Immature natural killer cell (primary cell): ENCODE measurements at places on chromosomes 13 and 19. TPM values are rescaled to one million over a fixed set of nuclear protein-coding genes. Genes with fewer than 3 reads are reported as not detected.

Gene PRR20A
- not detected for polyA plus RNA-seq

GRCh38 chr19:7833225-7834099 is 3.4 kb downstream of the EVI5L start:
- H3K36me3 ChIP-seq: no peaks in the 10 kb centered on the region
- no peak overlapping the region for H3K4me3 ChIP-seq
- H3K4me1 ChIP-seq: peaks cover 19% of the 10 kb centered on the region
- no peak overlapping the region for H3K27ac ChIP-seq

- peaks cover under 1% of the 10 kb centered on the region for H3K4me1 ChIP-seq
- no peaks in the 10 kb centered on the region for H3K36me3 ChIP-seq
- no peak overlapping the region for H3K4me3 ChIP-seq
- peaks cover 4% of the 10 kb centered on the region for H3K27me3 ChIP-seq
- H3K27ac ChIP-seq: no peak overlapping the region
- DNase-seq: no peak
These were observed 245.4 kb upstream of the SPRY2 start for GRCh38 chr13:80586356-80586755.

DNA sequence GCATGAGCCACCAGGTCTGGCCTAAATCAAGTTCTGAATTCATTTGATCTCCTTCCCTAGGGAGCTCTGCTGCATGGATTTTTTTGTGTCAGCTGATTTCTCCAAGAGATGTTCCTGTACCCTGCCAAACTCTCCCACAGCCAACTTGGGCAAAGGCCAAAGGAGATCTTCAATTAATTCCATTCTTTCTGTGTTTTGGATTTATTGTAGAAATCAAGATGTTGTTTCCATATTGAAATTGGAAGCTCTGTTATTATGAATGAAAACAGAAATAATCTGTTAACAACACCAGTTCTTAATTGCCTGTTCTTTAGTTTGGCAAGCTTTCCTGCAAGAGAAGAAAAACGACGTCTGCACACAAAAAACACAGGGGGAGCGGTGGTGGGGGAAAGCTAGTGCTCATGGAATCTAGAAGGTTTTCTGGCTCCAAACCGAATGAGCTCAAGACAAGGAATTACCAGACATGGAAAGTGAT is 86.5 kb upstream of the ABCC4 start:
- no peak for DNase-seq
- H3K4me1 ChIP-seq: no peaks in the 10 kb centered on the region
- H3K4me3 ChIP-seq: no peak overlapping the region
- no peak overlapping the region for H3K27ac ChIP-seq

- no peaks in the 10 kb centered on the region for H3K4me1 ChIP-seq
- no peak overlapping the region for H3K4me3 ChIP-seq
- peaks cover 18% of the 10 kb centered on the region for H3K27me3 ChIP-seq
- no peak overlapping the region for H3K27ac ChIP-seq
- DNase-seq: no peak
These were observed 255.1 kb upstream of the SOX21 start for GRCh38 chr13:94967183-94968039.

DNA sequence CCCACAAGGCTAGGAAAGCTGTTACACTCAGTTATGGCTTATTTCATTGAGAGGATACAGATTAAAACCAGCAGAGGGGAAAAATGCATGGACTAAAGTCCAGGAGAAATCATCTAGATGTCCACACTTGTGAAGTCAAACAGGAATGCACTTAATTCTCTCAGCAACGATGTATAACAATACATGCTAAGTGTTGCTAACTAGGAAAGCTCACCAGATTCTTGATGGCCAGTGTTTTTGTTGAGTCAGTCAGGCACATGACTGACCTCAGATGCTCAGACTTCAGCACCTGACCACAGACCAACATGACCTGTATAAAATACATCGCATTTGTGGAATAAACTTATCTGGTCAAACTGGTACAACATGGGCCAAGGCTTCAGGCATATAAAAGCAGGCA is 470.2 kb upstream of the PRR20A start:
- no peaks in the 10 kb centered on the region for H3K27me3 ChIP-seq
- H3K27ac ChIP-seq: no peak overlapping the region
- DNase-seq: no peak

Gene GPR4
- not detected for polyA plus RNA-seq

GRCh38 chr13:44292545-44292944 is 81.1 kb upstream of the SERP2 start:
- no peaks in the 10 kb centered on the region for H3K27me3 ChIP-seq
- no peak overlapping the region for H3K4me3 ChIP-seq
- peaks cover 7% of the 10 kb centered on the region for H3K4me1 ChIP-seq
- no peaks in the 10 kb centered on the region for H3K36me3 ChIP-seq
- no peak for DNase-seq

GRCh38 chr19:47330466-47330869 is 1.5 kb upstream of the C5AR2 start:
- peaks cover 7% of the 10 kb centered on the region for H3K27me3 ChIP-seq
- H3K27ac ChIP-seq: peak overlapping the region; percentile 15
- DNase-seq: no peak
- H3K4me1 ChIP-seq: peaks cover 7% of the 10 kb centered on the region
- H3K36me3 ChIP-seq: no peaks in the 10 kb centered on the region

DNA sequence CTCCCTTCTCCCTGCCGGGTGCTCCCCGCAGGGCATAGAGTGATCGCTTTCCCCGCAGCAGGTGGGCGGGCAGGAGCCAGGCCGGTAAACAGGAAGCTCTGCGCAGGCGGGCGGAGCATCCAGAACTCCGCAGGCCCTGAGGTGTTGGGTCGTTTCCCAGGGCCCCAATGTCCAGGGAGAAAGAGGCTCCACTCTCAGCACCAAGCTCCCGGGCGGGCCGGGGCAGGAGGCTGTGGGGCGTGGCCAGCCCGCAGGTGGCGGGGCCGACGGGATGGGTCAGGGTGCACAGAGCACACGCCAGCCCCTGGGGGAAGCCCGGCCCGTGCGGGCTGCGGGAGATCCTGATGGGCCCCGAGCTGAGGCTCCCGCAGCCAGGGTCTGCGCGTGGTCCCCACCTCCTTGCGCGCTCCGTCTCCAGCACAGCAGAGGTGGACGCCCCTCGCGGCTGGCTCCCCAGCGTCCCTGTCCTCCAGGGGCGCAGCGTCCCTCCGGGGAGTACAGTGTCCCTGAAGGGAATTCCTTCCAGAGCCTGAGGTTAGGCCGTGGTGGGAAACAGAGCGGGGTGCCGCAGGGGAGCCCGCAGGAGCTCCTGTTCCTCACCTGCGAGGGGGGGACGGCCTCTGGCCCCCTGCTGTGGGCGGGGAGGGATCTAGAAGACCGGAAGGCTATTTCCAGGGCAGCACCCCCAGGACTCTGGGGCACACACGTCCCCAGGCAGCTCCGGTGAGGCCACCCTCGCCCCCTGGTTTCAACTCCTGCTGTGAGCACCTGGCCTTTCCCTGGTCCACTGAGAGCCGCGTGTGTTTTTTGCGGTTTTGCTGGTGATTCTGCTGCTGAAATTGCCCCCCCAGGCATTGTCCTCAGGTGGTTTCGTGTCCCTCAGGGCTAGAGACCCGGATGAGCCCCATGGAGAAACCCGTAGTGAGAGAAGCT is 12.2 kb downstream of the PIP5K1C start:
- H3K4me3 ChIP-seq: peak overlapping the region; percentile 85
- peak; percentile 13 for DNase-seq
- peak overlapping the region; percentile 87 for H3K27ac ChIP-seq
- peaks cover 47% of the 10 kb centered on the region for H3K4me1 ChIP-seq

Gene SMIM44
- polyA plus RNA-seq: not detected

- H3K27me3 ChIP-seq: peaks cover under 1% of the 10 kb centered on the region
- no peak overlapping the region for H3K4me3 ChIP-seq
- peaks cover 7% of the 10 kb centered on the region for H3K4me1 ChIP-seq
- DNase-seq: no peak
- no peak overlapping the region for H3K27ac ChIP-seq
These were observed 22.7 kb upstream of the TMEM255B start for GRCh38 chr13:113736258-113736731.

DNA sequence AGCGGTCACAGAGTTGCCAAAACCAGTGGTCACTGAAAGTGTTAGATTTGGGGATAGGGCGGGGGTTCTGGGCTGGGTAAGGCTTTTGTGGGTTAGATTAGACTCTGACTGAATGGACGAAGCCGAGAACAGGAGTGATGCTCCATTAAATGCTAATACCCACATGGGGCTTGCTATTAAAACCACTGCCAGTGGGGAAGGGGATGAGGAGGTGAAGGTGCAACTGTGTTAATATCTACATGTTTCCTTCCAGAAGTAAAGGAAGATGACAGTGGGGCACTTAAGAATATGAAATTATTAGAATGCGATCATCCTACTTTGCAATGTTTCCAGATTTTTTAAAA is 573 bp upstream of the ZNF614 start:
- peak overlapping the region; percentile 96 for H3K27ac ChIP-seq
- H3K4me1 ChIP-seq: peaks cover 40% of the 10 kb centered on the region
- H3K4me3 ChIP-seq: peak overlapping the region; percentile 92
- peaks cover 9% of the 10 kb centered on the region for H3K27me3 ChIP-seq
- no peak for DNase-seq
- peaks cover 54% of the 10 kb centered on the region for H3K36me3 ChIP-seq

DNA sequence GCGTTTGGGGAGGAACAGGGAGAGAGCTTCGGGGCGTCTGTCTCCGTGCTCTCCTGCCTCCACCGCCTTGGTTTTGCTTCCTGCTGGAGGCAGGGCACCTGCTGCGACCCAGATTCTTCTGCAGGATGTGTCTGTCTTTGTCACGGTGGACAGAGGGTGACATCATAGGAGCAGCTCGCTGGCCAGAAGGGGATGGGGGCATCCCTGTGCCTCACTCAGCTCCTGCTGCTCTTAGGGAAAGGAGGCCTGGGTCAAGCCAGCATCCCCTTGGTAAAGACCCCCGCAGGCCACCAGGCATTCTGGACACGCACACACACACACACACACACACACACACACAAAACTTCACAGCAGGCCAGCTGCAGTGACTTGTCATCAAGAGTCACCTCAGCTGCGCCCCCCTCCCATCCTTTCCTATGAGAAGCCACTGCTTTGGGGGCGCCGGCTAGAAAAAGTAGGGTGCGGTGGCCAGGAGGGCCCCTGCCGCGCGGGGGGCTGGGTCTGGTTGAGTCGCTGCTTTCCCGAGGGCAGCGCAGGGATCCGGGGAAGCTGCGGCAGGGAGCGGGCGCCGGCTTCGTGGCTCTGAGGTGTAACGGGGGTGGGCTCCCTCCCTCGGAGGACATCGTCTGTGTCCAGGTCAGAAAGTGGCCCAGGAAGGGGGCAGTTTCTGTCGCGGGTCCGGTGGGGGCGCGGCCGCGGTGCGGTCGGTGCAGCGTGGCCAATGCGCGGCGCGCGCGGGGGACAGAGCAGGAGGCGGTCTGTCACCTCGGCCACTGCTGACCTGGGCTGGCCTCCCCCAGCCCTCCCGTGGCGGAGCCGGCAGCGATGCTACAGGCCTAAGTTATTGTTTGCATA is 15.8 kb upstream of the NPAS1 start:
- peaks cover 8% of the 10 kb centered on the region for H3K36me3 ChIP-seq
- H3K4me1 ChIP-seq: peaks cover 20% of the 10 kb centered on the region
- no peak overlapping the region for H3K27ac ChIP-seq
- no peaks in the 10 kb centered on the region for H3K27me3 ChIP-seq
- H3K4me3 ChIP-seq: no peak overlapping the region

GRCh38 chr19:34066007-34066643 is 106.2 kb upstream of the LSM14A start:
- DNase-seq: no peak
- H3K27me3 ChIP-seq: no peaks in the 10 kb centered on the region
- H3K4me1 ChIP-seq: no peaks in the 10 kb centered on the region
- H3K4me3 ChIP-seq: no peak overlapping the region

Gene IFNL1
- polyA plus RNA-seq: 2.2 TPM

- no peak for DNase-seq
- H3K4me1 ChIP-seq: peaks cover 10% of the 10 kb centered on the region
- no peak overlapping the region for H3K4me3 ChIP-seq
- H3K27ac ChIP-seq: no peak overlapping the region
- H3K27me3 ChIP-seq: peaks cover 2% of the 10 kb centered on the region
- peaks cover 11% of the 10 kb centered on the region for H3K36me3 ChIP-seq
These were observed 45.7 kb downstream of the CD320 start for GRCh38 chr19:8262431-8262830.

DNA sequence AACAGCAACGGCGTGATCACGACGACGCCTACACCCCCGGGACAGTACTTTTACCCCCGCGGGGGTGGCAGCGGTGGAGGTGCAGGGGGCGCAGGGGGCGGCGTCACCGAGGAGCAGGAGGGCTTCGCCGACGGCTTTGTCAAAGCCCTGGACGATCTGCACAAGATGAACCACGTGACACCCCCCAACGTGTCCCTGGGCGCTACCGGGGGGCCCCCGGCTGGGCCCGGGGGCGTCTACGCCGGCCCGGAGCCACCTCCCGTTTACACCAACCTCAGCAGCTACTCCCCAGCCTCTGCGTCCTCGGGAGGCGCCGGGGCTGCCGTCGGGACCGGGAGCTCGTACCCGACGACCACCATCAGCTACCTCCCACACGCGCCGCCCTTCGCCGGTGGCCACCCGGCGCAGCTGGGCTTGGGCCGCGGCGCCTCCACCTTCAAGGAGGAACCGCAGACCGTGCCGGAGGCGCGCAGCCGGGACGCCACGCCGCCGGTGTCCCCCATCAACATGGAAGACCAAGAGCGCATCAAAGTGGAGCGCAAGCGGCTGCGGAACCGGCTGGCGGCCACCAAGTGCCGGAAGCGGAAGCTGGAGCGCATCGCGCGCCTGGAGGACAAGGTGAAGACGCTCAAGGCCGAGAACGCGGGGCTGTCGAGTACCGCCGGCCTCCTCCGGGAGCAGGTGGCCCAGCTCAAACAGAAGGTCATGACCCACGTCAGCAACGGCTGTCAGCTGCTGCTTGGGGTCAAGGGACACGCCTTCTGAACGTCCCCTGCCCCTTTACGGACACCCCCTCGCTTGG is 966 bp downstream of the JUNB start:
- H3K4me1 ChIP-seq: peaks cover 51% of the 10 kb centered on the region
- H3K27me3 ChIP-seq: peaks cover 52% of the 10 kb centered on the region
- no peaks in the 10 kb centered on the region for H3K36me3 ChIP-seq
- peak; percentile 82 for DNase-seq

GRCh38 chr13:40629678-40630384 is 36.6 kb downstream of the FOXO1 start:
- H3K4me1 ChIP-seq: peaks cover 48% of the 10 kb centered on the region
- DNase-seq: no peak
- H3K36me3 ChIP-seq: peaks cover 4% of the 10 kb centered on the region
- no peaks in the 10 kb centered on the region for H3K27me3 ChIP-seq

GRCh38 chr13:76803831-76804230 is 82.4 kb downstream of the KCTD12 start:
- DNase-seq: no peak
- no peaks in the 10 kb centered on the region for H3K27me3 ChIP-seq
- H3K36me3 ChIP-seq: no peaks in the 10 kb centered on the region
- H3K4me1 ChIP-seq: no peaks in the 10 kb centered on the region

Gene LILRA6
- 0.33 TPM for polyA plus RNA-seq

DNA sequence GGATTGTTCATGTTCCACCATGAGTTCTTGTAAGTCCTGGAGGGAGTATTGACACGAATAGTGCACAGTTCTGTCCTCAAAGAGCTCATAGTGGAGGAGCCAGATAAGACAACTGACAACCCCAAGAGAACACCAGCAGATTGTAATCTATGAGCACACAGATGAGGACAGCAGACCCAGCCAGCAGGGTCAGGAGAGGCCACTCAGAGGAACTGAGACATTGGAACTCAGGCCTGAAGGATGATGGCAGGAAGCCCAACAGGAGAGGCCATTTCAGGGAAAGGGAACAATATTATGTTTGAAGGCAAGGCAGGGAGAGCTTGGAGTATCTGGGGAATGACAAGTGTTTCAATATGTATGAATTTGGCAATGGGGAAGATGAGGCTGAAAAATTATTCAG is 63.7 kb upstream of the IPO5 start:
- DNase-seq: no peak
- H3K4me3 ChIP-seq: no peak overlapping the region
- H3K4me1 ChIP-seq: no peaks in the 10 kb centered on the region
- H3K27me3 ChIP-seq: no peaks in the 10 kb centered on the region

Gene USHBP1
- polyA plus RNA-seq: not detected

Gene OLFM4
- polyA plus RNA-seq: not detected

Gene ICAM5
- not detected for polyA plus RNA-seq

Gene CEACAM1
- polyA plus RNA-seq: not detected

Gene LILRB5
- polyA plus RNA-seq: not detected

Gene MTUS2
- not detected for polyA plus RNA-seq
